ENCODE measurements at places on chromosomes 6 and 20.

- no peak for DNase-seq
Measured at GRCh38 chr6:138647006-138647405, 126.6 kb upstream of the CCDC28A start.

DNA sequence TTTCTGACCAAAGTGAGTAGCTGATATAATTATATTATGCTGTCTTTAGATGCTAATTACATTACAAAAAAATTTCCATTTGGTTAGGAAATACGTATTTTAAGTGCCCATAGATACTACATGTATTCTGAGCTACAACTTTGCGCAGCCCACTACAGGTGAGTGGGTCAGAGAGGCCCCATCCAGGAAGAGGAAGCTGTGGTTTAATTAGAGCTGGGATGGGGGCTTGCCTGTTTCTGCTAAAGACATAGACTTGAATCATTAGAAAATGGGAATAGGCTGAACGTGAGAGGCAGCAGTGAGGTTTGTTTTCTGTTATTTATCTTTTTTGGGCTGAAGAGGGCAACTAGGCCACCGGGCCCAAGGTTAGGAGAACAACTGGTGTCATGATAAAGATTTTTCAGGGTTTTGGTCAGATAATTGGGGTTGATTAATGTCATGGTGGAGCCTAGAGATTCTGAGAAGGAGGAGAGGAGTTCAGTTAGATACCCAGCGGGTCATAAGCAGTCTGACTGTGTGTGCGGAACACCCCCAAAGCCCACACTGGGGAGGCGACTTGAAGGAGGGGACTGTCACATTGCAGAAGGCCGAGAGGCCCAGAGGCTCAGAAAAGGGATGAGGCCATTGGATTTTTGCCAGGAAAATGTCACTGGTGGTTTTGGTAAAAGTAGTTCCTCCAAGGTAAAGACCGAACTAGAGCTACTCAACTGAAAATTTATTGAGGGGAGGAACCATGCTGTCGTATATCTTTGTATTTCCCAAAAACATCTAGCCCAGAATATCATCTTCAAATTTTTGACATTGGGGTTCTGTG is 14.5 kb upstream of the IRF4 start:
- no peak for DNase-seq

DNA sequence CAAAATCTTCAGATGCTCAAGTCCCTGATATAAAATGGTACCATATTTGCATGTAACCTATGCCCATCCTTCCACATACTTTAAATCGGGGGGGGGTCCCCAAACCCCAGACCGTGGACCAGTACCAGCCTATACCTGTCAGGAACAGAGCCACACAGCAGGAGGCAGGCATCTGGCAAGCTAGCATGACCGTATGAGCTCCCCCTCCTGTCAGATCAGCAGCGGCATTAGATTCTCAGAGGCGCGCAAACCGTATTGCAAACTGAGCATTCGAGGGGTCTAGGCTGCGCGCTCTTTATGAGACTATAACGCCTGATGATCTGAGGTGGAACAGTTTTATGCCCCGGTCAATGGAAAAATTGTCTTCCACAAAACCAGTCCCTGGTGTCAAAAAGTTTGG is 30.7 kb downstream of the FGD2 start:
- DNase-seq: no peak

GRCh38 chr6:20589266-20589665 is 55.0 kb downstream of the CDKAL1 start:
- no peak for DNase-seq

GRCh38 chr6:50272611-50273010 is 222.9 kb upstream of the DEFB112 start:
- DNase-seq: no peak

DNA sequence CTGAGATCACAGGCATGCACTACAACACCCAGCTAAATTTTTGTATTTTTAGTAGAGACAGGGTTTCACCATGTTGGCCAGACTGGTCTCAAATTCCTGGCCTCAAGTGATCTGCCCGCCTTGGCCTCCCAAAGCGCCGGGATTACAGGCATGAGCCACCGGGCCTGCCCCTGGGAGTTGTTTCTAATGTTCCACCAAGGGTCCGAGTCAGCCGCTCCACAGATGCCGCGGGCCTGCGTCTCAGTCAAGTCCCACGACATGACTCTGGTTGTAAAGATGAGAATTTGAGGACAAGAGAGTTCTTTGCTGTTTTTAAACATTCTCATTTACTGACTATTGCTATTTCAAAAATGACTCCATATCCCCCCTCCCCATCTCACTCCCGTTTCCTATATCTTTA is 30.8 kb downstream of the BNIP5 start:
- DNase-seq: no peak

DNA sequence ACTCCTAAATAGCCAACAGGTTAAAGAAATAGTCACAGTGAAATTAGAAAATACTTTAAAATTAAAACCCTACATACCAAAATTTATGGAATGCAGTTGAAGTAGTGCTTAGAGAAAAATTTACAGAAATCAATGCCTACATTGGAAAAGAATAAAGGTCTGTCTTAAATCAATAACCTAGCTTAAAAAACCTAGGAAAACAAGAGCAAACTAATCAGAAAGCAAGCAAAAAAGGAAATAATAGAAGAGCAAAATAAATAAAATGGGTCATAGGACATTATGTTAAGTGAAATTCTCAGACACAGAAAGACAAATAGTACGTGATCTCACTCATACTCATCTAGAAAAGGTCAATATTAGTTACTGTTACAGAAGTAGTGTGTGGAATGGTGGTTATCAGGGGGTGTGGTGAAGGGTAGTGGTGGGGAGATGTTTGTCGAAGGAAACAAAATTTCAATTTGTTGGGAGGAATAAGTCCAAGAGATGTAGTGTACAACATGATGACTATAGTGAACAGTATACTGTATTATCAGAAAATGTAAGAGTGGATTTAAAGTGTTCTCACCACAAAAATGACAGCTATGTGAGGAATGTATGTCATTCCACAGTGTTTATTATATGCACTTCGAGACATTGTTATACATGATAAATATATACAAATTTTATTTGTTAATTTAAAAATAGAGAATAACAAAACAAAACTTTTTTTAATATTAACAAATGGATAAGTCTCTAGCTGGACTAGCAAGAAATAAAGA is 423.6 kb downstream of the CDH26 start:
- DNase-seq: no peak

- no peak for DNase-seq
Measured at GRCh38 chr6:158826819-158827501, 7.8 kb upstream of the EZR start.

- no peak for DNase-seq
Measured at GRCh38 chr6:31541059-31541657, 645 bp downstream of the DDX39B start.

DNA sequence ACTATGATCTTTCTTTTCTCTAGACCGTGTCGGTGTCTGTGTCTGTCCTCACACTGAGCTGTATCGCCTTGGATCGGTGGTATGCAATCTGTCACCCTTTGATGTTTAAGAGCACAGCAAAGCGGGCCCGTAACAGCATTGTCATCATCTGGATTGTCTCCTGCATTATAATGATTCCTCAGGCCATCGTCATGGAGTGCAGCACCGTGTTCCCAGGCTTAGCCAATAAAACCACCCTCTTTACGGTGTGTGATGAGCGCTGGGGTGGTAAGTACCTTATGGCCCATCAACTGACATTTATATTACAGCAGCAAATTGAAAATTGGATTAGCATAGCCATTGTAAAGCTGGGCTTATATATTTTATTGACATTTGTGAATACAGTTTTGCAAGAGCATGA is 72.2 kb upstream of the GFRAL start:
- no peak for DNase-seq

DNA sequence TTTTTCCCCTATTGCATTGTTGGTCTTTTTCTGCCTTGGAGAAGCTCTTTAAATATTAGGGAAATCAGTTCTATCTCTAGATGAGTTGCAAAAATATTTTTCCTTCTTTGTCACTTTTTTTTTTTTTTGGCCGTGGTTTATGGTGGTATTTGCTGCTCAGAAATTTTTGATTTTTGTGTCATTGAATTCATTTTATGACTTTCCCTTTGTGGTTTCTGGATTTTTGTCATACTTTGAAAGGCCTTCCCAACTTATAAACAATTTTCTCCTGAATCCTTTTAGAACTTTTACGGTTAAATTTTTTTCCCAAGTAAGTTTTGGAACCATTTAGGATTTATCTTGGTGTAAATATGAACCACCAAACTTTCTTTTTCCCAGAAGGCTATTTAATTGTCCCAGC is 145.6 kb downstream of the GJA10 start:
- DNase-seq: no peak

- no peak for DNase-seq
Measured at GRCh38 chr6:85110943-85111342, 338.9 kb upstream of the NT5E start.

DNA sequence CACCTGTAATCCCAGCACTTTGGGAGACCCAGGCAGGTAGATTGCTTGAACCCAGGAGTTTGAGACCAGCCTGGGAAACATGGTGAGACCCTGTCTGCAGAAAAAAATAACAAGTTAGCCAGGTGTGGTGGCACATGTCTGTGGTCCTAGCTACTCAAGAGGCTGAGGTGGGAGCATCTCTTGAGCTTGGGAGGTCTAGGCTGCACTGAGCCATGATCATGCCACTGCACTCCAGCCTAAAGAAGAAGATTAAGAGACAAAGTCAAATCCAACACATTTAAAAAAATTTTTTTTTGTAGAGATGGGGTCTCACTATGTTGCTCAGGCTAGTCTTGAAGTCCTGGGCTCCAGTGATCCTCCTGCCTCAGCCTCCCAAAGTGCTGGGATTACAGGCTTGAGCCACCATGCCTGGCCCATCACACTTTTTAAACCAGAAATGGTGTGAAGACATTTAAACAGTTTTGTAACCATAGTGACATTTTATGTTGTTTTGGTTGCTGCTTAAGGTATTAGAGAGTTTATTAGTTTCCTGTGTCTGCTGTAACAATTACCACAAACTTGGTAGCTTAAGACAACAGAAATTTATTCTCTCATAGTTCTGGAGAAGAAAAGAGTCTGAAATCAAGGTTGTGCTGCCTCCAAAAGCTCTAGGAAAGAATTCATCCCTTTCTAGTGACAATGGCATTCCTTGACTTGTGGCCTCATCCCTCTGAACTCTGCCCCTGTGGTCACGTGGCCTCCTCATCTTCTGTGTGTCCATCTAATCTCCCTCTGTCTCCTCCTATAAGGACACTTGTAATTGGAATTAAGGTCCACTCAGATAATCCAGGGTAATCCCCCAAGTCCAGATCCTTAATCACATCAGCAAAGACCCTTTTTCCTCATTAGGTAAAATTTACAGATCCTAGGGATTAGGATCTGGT is 104.6 kb upstream of the TNFAIP3 start:
- no peak for DNase-seq

- no peak for DNase-seq
Measured at GRCh38 chr20:56916345-56916622, 287.2 kb downstream of the TFAP2C start.

- DNase-seq: no peak
Measured at GRCh38 chr6:167825332-167826229, 1.1 kb upstream of the AFDN start.

- DNase-seq: no peak
Measured at GRCh38 chr20:25848222-25848621, 151.6 kb upstream of the ZNF337 start.

GRCh38 chr6:149948011-149948410 is 6.2 kb downstream of the ULBP2 start:
- DNase-seq: no peak

- no peak for DNase-seq
Measured at GRCh38 chr6:42041481-42042053, 8.8 kb upstream of the TAF8 start.

GRCh38 chr6:166611631-166612030 is 15.4 kb downstream of the RPS6KA2 start:
- DNase-seq: no peak

GRCh38 chr6:134911547-134911946 is 38.4 kb downstream of the ALDH8A1 start:
- DNase-seq: no peak

DNA sequence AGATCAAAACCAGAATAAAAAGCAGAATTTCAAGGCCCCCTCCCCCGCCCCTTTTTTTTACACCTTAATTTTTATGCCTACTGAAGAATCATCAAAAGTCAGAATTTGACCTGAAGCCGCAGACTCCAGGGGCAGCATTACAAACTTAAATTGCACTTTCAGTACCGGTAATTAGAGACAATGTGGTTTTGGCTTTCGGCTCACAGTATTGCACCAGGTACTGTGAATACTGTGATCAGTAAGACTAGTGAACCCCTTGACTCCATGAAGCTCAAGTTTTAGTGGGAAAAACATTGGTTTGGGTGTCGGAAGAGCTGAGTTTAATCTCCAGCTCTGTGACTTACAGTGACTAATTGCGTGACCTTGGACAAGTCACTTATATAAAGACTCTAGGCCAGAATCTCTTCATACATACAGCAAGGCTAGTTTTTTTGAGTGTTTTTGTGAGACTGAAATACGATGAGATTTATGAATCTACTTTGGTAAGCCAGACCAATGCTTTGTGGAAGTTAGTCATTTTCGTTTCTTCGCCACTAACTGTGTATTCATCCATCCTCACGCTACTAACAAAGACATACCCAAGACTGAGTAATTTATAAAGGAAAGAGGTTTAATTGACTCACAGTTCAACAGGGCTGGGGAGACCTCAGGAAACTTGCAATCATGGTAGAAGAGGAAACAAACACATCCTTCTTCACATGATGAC is 114.7 kb downstream of the SASH1 start:
- DNase-seq: no peak

GRCh38 chr20:62742979-62743776 is 34.5 kb downstream of the NTSR1 start:
- DNase-seq: no peak

- DNase-seq: no peak
Measured at GRCh38 chr20:63747622-63748069, 8.1 kb downstream of the SLC2A4RG start.

- no peak for DNase-seq
Measured at GRCh38 chr6:114382406-114382805, 39.6 kb upstream of the HS3ST5 start.

DNA sequence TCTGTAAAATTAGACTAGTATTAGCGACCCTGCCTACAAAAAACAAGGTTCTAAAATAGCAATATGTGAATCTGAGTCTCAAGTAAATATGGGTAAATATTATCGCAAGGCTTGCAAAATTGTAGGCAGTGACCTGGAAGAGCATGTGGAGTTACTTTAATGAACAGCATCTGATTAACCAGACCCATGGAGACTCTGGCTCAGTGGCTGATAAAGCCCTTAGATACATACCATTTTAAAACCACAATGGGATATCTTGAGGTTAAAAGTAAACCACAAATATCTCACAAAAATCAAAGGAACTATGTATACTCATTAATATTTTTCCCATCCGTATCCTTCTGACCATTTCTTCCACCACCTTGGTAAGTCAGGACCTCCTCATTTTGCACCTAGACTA is 187.0 kb downstream of the MTFR2 start:
- DNase-seq: no peak

GRCh38 chr6:17103715-17104114 is 1.9 kb downstream of the STMND1 start:
- DNase-seq: no peak

Data from NCI-H1417 treated with DMSO at 0.1 percent for 48 hours (cell line).